SK-N-SH treated with all-trans-retinoic acid at 6 μM for 48 hours (cell line): ENCODE measurements at places on chromosomes 7 and 10.

DNA sequence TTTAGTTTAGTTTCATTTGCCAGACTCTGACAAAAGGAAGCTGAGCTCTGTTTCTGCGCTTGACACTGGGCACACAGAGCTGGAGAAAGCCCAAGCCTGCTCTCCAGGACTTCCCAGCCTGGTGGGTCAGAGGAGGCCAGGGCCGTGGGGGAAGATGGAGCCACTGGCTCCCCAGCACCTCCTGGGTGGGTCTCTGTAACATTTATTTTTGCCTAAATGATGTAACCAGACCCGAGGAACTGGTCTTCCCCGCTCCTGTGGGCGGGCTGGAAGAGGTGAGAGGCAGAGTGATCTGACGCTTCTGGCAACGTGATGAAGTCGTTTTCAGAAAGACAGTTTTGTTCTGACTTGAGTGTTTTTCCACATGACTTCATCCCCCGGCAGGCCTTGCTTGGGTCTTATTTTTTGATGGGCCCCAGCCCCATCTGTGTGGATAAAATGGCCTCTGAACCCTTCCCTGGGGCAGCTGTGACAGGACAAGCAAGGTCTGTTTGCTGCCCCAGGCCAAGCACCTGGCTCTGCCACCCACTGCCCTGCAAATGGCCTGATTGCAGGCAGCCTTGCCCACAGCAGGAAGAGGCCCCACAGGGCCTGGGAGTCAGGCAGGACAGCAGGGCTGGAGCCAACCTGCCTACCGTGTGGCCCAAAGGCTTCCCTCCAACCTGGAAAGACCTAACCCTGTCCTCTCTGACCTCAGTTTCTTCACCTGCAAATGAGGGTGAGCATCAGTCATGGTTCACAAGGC lies 304.9 kb upstream of the ZMIZ1 start:
- ATAC-seq, result no peak

- ATAC-seq, result no peak
Observed at GRCh38 chr7:29075606-29076005, 70.7 kb downstream of the CPVL start.

GRCh38 chr10:11331726-11332125 lies 279.7 kb downstream of the USP6NL start:
- no peak for ATAC-seq

DNA sequence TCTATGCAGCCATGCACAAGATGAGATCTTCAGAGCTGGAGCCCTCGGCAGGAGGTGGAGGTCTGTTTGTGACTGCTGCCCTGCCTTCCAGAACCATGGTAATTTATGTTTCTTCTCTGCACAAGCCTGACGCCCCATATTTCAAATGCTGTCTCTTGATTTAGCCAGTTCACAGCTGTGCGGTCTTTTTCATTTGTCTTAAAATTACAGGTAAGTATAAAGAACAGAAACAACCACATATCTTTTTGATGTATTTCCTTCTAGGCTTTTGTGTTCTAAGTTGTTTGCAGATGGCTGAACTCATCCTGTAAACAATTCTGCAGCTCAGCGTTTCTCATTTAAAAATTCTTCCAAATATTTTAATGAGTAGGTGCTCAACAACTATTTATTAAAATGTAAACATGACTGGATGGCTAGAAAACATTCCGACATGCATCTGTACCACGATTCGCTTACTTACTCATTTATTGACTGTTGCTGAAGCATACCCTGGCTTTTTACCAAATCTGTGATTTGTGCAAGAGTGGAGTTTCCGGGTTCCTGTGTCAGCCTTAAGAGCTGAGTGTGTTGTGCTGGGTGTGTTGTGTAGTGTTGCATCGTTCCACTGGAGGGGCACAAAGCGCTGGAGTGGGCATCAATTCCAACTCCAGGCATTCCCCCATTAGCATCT lies 58.9 kb downstream of the PIP4K2A start:
- no peak for ATAC-seq

GRCh38 chr7:106926892-106927291 lies 61.8 kb downstream of the PIK3CG start:
- no peak for ATAC-seq
